Colonic mucosa (tissue), 4 donors: ENCODE measurements at places on chromosomes 7 and 10. TPM values are rescaled to one million over a fixed set of nuclear protein-coding genes. Genes with fewer than 3 reads are reported as not detected.

DNA sequence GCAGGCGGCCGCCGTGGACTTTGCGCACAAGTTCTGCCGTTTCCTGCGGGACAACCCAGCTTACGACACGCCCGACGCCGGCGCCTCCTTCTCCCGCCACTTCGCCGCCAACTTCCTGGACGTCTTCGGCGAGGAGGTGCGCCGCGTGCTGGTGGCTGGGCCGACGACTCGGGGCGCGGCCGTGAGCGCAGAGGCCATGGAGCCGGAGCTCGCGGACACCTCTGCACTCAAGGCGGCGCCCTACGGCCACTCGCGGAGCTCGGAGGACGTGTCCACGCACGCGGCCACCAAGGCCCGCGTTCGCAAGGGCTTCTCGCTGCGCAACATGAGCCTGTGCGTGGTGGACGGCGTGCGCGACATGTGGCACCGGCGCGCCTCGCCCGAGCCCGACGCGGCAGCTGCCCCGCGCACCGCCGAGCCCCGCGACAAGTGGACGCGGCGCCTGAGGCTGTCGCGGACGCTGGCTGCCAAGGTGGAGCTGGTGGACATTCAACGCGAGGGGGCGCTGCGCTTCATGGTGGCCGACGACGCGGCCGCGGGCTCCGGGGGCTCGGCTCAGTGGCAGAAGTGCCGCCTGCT is 14.1 kb downstream of the SH2B2 start:
- H3K27ac ChIP-seq: no peak overlapping the region
- no peak overlapping the region for H3K4me3 ChIP-seq
- no peaks in the 10 kb centered on the region for H3K4me1 ChIP-seq
- DNase-seq: no peak

Gene LLCFC1
- not detected for total RNA-seq

Gene AZGP1
- 2.5 TPM for total RNA-seq

Gene ASIC3
- total RNA-seq: 1.0 TPM

Gene NYAP1
- total RNA-seq: 0.69 TPM

GRCh38 chr10:117651121-117651520 is 108.6 kb downstream of the EMX2 start:
- no peaks in the 10 kb centered on the region for H3K36me3 ChIP-seq
- H3K27me3 ChIP-seq: no peaks in the 10 kb centered on the region
- H3K4me3 ChIP-seq: no peak overlapping the region
- H3K27ac ChIP-seq: no peak overlapping the region
- H3K4me1 ChIP-seq: no peaks in the 10 kb centered on the region

Gene TBRG4
- 91.0 TPM for total RNA-seq

Gene LFNG
- total RNA-seq: 61.4 TPM

Gene RALA
- total RNA-seq: 47.8 TPM

DNA sequence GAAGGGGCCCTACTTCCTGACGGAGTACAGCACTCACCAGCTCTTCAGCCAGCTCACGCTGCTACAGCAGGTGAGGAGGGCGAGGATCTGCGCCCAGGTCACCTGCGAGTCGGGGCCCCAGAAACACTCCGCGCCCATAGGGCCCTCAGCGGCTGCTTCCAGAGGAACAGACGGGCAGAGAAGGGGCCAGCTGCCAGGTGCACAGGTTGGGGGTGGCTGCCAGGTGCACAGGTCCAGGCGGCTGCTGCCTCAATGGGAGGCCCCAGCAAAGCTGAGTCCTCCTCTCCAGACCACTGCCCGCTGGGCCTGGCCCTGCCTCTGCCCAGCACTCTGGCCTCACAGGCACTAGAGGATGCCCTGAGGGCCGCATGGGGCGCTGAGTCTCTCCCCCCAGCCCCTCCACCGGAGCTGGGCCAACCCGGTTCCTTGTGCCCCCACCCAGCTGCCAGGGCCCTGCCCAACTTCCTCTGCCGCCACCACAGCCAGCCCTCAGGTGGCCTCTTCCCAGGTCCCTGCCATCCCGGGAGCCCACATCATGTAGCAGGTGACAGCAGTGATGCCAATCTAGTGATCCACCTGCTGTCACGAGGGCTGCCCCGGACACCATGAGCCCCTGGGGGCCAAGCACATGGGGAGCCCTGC is 17.0 kb upstream of the UTF1 start:
- DNase-seq: no peak
- no peaks in the 10 kb centered on the region for H3K27me3 ChIP-seq
- no peak overlapping the region for H3K4me3 ChIP-seq

DNA sequence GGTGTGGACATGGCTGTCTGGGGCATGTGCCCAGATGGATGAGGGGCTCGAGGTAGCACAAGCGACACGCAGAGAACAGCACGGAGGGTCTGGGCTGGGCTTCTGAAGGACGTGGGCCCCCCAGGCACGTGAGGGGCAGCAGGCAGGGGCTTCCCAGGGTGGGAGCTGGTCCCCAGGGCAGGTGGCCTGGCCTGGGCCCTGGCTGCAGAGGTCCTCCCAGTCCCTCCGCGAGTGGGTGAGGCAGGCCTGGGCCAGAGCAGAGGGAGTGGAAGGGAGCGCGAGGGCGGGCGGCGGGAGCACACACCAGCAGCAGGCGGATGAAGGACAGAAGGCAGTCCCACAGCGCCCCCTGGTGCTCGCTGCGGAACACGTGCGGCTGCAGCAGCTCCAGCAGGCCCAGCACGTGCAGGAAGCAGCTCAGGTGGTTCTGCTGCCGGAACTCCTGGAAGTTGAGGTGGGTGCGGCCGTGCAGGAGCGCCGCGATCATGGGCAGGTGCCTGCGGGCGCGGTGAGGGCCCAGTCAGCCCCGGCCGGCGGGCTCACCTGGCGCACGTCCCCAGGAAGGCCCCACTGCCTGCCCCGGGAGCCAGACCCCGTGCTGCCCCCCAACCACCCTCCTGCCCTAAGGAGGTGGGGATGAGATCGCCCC is 14.7 kb upstream of the MICALL2 start:
- no peak overlapping the region for H3K27ac ChIP-seq
- H3K36me3 ChIP-seq: no peaks in the 10 kb centered on the region
- peak; percentile 93 for DNase-seq
- H3K27me3 ChIP-seq: no peaks in the 10 kb centered on the region
- H3K4me1 ChIP-seq: no peaks in the 10 kb centered on the region

DNA sequence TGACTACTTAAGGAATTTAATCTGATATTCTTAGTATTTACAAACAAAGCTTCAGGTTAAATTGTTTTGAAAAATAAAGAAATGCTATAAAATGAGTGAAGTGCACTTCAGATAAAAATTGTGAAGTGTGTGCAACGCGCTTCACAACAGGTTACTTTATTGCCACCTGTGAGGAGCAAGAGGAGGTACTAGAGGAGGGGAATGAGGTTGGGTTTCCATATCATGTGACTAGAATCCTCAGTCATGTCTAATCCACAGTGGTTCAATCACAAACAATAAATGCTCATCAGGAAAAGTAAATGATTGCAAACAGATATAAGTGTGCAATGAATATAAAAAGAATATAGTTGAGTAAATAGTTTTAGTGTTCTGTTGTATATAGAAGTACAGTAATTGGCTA is 34.5 kb upstream of the CD36 start:
- H3K4me1 ChIP-seq: no peaks in the 10 kb centered on the region
- no peak overlapping the region for H3K27ac ChIP-seq
- H3K36me3 ChIP-seq: no peaks in the 10 kb centered on the region

- H3K27ac ChIP-seq: peak overlapping the region; percentile 97
- no peaks in the 10 kb centered on the region for H3K27me3 ChIP-seq
- H3K4me1 ChIP-seq: no peaks in the 10 kb centered on the region
- DNase-seq: peak; percentile 83
- peak overlapping the region; percentile 70 for H3K4me3 ChIP-seq
Measured at GRCh38 chr10:88880282-88881076, 434 bp downstream of the STAMBPL1 start.

- DNase-seq: no peak
- no peak overlapping the region for H3K27ac ChIP-seq
- H3K4me3 ChIP-seq: no peak overlapping the region
- no peaks in the 10 kb centered on the region for H3K4me1 ChIP-seq
- no peaks in the 10 kb centered on the region for H3K27me3 ChIP-seq
- H3K36me3 ChIP-seq: no peaks in the 10 kb centered on the region
Measured at GRCh38 chr7:117973975-117974374, 100.7 kb upstream of the CTTNBP2 start.

DNA sequence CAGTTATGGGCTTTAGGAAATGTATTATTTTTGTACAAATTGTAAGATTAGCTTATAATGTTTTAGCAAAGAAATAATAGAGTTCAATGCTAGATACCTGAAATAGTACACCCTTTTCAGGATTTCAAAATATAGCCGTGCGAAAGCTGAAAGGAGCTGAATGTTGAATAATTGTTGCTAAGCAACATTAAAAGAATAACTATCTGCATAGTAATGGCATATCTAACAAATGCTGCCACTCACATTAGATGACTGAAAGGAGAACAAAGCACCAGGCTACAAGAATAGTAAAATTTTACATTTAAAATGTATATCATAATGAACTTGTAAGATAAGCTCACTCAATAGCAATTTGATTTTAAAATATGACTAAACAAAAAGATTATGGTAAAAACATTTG is 82.5 kb downstream of the SDHAF3 start:
- no peak overlapping the region for H3K27ac ChIP-seq
- no peak for DNase-seq
- H3K4me3 ChIP-seq: no peak overlapping the region
- no peaks in the 10 kb centered on the region for H3K27me3 ChIP-seq

DNA sequence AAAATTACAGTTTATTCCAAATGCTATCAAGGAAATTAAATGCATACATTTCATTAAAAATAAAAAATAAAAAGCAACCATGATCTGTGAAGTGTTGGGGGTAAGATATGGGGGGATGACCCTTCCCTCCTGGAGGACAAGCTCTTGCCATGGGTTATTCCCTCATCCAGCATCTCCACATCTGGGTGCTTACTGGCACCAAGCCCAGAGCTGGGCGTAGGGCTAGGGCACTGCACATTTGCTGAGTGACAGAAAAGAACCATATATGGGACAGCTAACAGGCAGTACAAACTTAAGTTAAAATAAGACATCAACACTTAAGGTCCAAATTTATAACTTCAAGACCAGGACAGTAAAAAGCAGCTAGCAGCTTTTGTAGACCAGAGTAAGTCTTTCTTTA is 10.2 kb downstream of the CCDC6 start:
- no peaks in the 10 kb centered on the region for H3K36me3 ChIP-seq
- H3K4me3 ChIP-seq: no peak overlapping the region
- peaks cover 30% of the 10 kb centered on the region for H3K4me1 ChIP-seq
- peak overlapping the region; percentile 65 for H3K27ac ChIP-seq

DNA sequence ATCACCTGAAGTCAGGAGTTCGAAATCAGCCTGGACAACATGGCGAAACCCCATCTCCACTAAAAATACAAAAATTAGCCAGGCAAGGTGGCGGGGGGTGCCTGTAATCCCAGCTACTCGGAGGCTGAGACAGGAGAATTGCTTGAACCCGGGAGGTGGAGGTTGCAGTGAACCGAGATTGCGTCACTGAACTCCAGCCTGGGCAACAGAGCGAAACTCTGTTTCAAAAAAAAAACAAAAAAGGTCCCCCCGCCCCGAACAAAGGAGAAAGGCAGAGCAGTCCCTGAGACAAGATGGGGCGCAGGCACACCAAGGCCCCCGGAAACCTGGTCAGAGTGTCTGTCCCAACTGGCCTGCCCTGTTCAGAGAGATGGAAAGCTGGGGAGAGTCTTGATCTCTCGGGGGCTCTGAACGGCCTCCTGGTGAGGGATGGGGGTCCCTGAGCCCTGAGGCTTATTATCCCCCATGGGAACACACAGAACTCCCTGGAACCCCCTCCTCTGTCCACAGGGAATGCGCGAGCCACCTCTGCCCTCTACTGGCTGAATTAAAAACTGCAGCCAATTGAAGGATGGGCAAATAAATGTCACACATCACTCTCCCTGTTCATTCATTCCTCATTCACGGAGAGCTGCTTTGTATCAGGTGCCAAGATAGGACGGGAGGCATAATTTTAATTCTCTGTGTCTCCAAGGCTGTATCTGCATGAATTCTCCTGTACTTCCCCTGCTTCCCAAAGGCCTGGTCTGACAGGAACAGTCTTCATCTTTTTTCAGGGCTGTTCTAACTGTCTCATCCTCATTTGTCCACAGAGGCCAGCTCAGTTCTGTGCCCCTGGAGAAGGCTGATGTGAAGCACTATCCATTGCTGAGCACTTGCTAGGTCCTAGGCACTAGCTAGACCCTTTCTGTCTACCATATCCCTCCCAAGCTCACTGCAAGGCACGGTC is 28.9 kb downstream of the MAT1A start:
- H3K36me3 ChIP-seq: no peaks in the 10 kb centered on the region
- H3K27me3 ChIP-seq: no peaks in the 10 kb centered on the region
- peak; percentile 34 for DNase-seq
- H3K4me3 ChIP-seq: no peak overlapping the region
- H3K27ac ChIP-seq: no peak overlapping the region

Gene FFAR4
- 48.2 TPM for total RNA-seq

Gene CYP26C1
- not detected for total RNA-seq

DNA sequence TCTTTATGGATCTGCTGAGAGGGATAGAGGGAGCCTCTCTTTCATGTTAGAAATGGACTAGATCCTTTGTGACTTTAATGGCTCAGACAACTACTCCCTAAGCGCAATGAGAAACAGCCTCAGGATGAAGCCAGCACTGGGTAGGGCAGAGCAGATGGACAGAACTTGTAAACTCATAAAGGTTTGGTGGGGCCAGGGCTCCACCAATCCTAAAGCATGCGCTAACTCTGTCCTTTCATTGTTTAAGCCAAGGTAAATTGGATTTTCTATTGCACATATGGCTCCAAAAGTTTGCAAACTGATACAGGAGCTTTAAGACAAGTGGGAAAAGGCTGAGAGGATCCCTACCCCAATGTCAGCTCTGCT is 178.1 kb upstream of the MEOX2 start:
- DNase-seq: no peak
- H3K27ac ChIP-seq: no peak overlapping the region
- no peaks in the 10 kb centered on the region for H3K4me1 ChIP-seq
- no peaks in the 10 kb centered on the region for H3K36me3 ChIP-seq
- no peaks in the 10 kb centered on the region for H3K27me3 ChIP-seq

Gene STEAP4
- 3.5 TPM for total RNA-seq

Gene HOXA6
- total RNA-seq: 10.9 TPM

Gene NPC1L1
- 0.10 TPM for total RNA-seq

- H3K27me3 ChIP-seq: no peaks in the 10 kb centered on the region
- H3K4me1 ChIP-seq: no peaks in the 10 kb centered on the region
- DNase-seq: no peak
- H3K27ac ChIP-seq: no peak overlapping the region
- H3K4me3 ChIP-seq: no peak overlapping the region
- H3K36me3 ChIP-seq: no peaks in the 10 kb centered on the region
Measured at GRCh38 chr10:77541944-77542343, 95.7 kb downstream of the KCNMA1 start.

Gene ACTL6B
- not detected for total RNA-seq

Gene ANKRD1
- total RNA-seq: 0.32 TPM
